Stimulated activated CD4-positive, alpha-beta T cell treated with anti-CD3 and anti-CD28 coated beads, Interleukin-1b, Interleukin-23, amount 100 ng/mL, for 4 hours (primary cell): ENCODE measurements at places on chromosomes 6 and 20.

- no peak for DNase-seq
Measured at GRCh38 chr6:14040042-14040441, 77.5 kb upstream of the CD83 start.

GRCh38 chr20:8798505-8798904 is 270.4 kb upstream of the PLCB4 start:
- no peak for DNase-seq

- DNase-seq = no peak
Measured at GRCh38 chr6:92577077-92577719, 842.2 kb downstream of the EPHA7 start.

DNA sequence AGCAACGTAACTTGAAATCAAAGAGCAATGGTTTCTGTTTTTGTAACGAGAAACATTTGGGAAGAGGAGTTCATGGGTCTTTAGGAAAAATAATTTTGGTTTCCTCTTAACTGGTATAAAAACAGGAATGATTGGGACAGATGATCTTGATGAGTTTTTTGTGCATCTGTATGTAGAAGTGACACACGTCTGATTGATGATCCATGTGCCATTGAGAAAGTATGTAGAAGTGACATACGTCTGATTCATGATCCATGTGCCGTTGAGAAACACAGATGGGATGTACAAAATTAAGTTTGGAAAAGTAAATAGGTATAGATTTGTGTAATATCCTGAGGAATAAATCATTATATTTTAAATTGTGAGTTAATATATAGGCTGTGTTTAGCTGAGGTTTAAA is 2.1 kb downstream of the KIAA1586 start:
- DNase-seq = no peak

DNA sequence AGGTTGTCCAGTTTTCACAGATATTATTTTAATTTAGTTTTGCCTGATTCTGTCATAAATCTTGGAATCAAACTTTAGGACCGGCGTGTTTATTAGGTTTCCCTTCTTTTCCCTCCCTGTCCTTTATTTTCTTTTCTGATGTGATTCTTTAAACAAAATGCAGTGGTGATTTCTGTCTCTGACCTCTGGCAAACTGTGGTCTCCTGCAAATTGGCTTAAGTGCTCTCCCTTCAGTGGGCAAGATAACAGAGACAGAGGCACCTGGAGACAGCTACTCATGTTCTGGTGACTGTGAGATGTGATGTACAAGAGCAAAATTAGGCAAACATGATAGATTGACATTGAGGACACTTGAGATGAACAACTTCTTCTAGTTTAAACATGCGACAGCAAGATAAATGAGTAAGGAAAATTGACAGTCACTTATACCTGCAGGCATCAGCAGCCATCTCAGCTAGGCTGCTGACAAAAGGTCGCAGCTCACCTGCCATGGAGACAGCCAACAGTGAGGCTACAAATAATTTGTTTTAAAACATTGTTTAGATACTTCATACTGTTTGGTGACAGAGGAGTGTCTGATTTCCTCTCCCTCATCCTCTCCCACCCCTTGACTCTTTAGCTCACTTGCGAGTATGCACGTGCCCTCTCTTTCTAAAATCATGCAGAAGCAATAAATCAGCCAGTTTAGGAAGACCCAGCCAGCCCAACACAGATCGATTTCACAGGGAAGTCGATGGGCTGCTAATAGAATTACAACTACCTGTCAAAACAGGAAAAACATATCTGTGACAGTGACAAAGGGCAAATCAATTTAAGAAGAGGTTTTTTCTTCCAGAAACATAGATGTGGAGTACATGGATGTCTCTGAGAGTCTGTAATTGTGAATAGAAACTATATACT is 63.4 kb upstream of the MAP3K7 start:
- DNase-seq = no peak

GRCh38 chr20:41509316-41510200 is 108.6 kb downstream of the CHD6 start:
- no peak for DNase-seq

- no peak for DNase-seq
Measured at GRCh38 chr6:12442455-12442854, 152.3 kb downstream of the EDN1 start.

DNA sequence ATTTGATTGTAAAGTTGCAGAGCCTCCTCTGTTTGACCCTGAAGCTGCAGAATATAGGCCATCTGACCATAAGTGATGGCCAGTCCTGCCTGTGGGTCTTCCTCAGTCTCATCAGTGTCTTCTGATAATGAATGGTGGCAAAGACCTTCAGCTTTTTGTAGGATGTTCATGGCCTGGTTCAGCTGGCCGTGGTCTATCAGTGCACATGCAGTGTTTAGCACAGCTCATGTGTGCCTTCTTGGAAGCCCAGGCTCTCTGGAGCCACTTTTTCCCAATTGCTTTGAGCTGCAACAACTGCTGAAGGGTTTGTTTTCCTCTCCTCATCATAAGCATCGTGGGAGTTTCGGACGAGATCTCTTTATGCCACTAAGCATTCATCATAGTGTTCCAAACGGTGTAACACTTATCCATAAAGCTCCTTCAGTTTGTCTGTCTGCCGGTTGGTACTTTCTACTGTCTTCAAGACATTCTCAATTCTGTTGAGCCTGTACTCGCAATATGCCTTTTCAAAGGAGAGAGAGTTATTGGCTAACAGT is 70.1 kb upstream of the TULP4 start:
- DNase-seq = no peak

DNA sequence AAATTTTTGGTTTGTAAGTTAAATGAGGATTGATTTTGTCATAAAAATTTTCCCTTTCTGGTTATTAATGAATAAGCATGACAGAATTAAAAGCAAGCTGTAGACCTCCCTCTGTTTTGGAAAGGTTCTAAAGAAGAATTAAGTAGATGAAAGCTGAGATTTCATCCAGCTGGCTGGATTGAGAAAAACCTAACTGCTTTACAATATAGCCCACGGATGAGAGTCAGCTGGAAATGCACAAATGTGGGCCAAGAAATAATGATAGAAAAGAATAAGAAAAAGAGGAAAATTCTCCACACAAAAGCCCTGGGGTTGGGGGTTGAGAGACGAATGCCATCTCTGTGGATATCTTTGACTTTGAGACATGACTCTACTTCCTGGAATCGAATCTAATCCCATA is 631.6 kb downstream of the HDGFL1 start:
- no peak for DNase-seq

- no peak for DNase-seq
Measured at GRCh38 chr20:62318400-62319345, 15.9 kb downstream of the ADRM1 start.

- no peak for DNase-seq
Measured at GRCh38 chr6:31010393-31011060, at the start of gene MUC22. TSS of gene MUC22 (plus strand) at chr6:31010474. CDS start at chr6:31010707, 233 bp downstream.

- DNase-seq = no peak
Measured at GRCh38 chr6:47264775-47265184, 44.9 kb downstream of the TNFRSF21 start.

GRCh38 chr6:101445527-101445926 is 52.0 kb downstream of the GRIK2 start:
- no peak for DNase-seq

- DNase-seq = no peak
Measured at GRCh38 chr6:146363838-146364607, 179.6 kb upstream of the RAB32 start.

DNA sequence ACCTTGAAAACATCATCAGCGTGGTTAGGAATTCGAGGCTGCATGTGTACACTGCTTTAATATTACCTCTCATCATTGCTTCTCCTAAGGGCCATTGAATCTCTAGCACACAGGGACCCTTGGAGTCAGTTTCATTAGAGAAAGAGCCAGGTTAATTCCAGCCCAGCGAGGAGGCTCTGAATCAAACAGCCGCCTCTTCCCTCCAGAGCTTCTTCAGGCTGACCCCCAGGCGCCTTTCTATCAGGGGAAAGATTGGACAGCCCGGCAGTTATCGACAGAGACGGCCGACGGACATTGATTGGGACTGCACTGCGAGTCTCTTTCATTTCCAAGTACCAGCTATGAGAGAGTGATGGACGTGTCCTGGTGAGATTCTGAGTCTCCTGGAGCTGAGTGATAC is 159.2 kb downstream of the ANKRD60 start:
- DNase-seq = no peak

- no peak for DNase-seq
Measured at GRCh38 chr6:72810571-72811280, 188.9 kb downstream of the KCNQ5 start.
